ENCODE measurements at places on chromosomes 4 and X. TPM values are rescaled to one million over a fixed set of nuclear protein-coding genes. Genes with fewer than 3 reads are reported as not detected.
A peak's percentile ranks its signal among the peaks of the same experiment; 100 is the strongest.

Gene ZDHHC9
- 44.1 TPM for total RNA-seq

Gene SLIT2
- 8.1 TPM for total RNA-seq

Gene TMSB15A
- 21.5 TPM for total RNA-seq

Gene HS3ST1
- total RNA-seq = not detected

Gene TRIM60
- not detected for total RNA-seq

Gene CSAG3
- 2.6 TPM for total RNA-seq

Gene FAM193A
- 8.2 TPM for total RNA-seq

Gene PIR
- total RNA-seq = 25.4 TPM

Gene ZXDB
- 9.1 TPM for total RNA-seq

Gene CD38
- total RNA-seq = 0.44 TPM

Gene PFKFB1
- total RNA-seq = not detected

Gene RHOXF2B
- not detected for total RNA-seq

Gene ZNF141
- total RNA-seq = 6.6 TPM

Gene GPC4
- 17.7 TPM for total RNA-seq

DNA sequence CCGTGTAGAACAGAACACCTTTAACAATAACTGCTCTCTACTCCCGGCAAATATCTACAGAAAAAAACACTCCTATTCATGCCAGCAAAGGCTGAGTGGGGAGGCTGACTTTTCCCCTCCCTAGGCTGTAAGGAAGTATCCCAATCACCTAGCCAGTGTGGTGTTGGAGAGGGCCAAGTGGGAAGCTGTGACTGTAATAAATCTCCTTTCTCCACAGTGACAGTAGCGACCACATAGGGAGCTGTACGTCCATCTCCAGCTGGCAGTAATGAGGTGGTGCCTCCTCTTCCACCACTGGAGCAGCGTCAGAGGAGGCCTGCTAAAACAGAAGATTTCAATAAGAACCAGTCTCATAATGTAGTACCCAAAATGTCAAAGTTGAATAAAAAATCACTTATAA, 47.9 kb upstream of the PLAC1 start:
- DNase-seq = no peak

GRCh38 chrX:152958047-152958446, 35.9 kb downstream of the PNMA5 start:
- DNase-seq = peak; percentile 65

GRCh38 chr4:52107745-52108144, 56.6 kb downstream of the SPATA18 start:
- no peak for DNase-seq

DNA sequence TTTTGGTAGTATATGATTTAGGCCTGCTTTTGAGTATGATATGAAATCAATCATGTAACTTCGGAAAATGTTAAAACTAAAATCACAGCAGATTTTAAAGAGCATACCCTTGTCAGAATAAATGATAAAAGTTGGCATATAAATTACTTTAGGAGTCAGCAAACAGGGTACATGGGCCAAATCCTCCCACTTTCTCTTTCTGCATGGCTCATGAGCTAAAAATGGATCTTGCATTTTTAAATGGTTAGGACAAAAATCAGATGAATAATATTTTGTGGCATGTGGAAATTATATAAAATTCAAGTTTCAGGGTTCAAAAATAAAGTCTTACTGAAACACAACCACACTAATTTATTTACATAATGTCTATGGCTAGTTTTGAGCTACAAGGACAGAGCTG, 214.9 kb downstream of the GASK1B start:
- DNase-seq = peak; percentile 11

- DNase-seq = peak; percentile 29
Measured at GRCh38 chrX:9312922-9313867, 151.7 kb upstream of the TBL1X start.

- DNase-seq = peak; percentile 62
Measured at GRCh38 chr4:1337376-1337831, 9.6 kb upstream of the UVSSA start.

DNA sequence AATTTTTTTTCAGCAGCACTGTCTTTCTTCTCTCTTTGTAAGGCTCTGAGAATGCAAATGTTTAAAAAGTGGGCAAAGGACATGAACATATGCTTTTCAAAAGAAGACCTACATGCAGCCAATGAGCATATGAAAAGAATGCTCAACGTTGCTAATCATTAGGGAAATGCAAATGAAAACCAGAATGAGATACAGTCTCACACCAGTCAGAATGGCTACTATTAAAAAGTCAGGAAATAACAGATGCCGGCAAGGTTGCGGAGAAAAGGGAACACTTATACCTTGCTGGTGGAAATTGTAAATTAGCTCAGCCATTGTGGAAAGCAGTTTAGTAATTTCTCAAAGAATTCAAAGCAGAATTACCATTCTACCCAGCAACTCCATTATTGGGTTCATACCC, 51.6 kb downstream of the BMP15 start:
- no peak for DNase-seq

DNA sequence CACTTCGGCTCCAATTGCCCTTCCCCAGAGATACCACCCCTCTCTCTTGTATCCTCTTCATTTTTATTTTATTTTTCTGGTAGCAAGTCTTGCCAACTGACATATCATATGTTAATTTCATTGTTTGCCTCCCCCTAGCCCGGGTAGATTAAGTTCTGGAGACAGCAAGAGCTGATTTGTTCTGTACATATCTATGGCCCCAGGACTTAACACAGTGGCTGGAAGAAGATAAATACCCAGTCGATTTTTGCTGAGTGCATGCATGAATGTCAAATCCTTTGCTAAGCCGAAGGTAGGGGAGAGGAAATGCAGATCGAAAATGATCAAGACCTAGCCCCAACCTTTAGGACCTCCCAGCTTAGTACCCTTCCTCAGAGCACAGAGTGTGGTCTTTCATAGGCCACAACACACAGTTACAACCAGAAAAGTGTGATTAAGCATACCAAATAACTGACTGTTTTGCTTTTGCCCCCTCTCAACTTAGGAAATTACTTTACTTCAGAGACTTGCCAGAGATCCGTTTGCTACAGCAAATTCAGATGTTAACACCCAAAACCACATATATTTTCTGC, 58.7 kb upstream of the KLF3 start:
- no peak for DNase-seq

- no peak for DNase-seq
Measured at GRCh38 chrX:153931151-153931550, 3.7 kb downstream of the NAA10 start.

- peak; percentile 77 for DNase-seq
Measured at GRCh38 chr4:3257556-3258482, 8.9 kb downstream of the MSANTD1 start.

DNA sequence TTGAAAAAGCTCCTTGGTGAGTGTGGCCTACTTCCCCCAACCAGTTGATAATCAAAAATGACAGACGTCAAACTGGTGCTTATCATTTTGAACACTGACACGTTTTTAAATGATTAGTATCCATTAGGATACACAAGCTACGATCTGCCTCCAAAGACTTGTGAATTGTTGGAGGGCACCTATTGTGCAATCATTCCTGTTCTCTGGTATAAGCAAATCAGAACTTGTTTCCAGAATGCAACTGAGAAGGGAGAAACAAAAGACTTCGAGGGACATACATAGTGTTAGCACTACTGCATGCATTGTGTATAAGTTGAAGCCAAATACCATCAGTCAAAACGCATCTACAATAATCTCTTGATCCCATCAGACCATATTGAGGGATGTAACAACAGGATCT, 11.6 kb downstream of the NPY2R start:
- no peak for DNase-seq

DNA sequence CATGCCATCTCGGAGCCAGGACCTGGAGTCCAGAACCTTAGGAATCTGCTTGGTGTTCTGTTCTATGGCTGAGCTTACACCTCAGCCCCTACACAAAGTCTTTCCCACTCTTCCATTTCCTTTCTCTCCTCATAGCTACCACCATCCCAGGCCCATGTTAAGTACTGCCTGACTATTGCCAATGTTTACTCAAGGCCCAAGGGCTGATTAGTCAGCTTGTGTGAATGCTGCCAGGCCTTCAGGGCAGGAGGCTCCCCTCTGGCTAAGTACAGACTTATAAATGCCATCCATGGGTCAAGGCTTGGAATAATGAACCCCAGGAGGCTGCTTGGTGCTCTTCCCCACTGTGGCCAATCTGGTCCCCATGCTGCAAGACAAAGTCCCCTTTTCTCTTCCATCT, 411.6 kb upstream of the MAGEB18 start:
- DNase-seq = no peak

DNA sequence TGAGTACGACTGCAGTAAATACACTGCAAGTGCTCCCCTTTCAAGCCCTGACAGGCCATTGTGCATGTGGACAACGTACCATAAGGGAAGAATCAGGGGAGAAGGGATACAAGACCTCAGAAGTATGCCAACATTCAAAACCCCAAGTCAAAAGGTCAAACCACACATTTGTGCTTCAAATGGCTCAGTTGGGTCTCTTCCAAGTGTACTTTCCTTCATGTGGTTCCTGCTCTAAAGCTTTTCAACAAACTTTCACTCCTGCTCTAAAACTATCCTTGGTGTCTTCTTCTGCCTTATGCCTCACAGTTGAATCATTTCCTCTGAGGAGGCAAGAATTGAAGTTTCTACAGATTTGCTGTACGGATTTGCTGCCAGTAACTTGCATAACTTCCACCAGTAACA, 305.7 kb upstream of the SLIT2 start:
- peak; percentile 99 for DNase-seq

DNA sequence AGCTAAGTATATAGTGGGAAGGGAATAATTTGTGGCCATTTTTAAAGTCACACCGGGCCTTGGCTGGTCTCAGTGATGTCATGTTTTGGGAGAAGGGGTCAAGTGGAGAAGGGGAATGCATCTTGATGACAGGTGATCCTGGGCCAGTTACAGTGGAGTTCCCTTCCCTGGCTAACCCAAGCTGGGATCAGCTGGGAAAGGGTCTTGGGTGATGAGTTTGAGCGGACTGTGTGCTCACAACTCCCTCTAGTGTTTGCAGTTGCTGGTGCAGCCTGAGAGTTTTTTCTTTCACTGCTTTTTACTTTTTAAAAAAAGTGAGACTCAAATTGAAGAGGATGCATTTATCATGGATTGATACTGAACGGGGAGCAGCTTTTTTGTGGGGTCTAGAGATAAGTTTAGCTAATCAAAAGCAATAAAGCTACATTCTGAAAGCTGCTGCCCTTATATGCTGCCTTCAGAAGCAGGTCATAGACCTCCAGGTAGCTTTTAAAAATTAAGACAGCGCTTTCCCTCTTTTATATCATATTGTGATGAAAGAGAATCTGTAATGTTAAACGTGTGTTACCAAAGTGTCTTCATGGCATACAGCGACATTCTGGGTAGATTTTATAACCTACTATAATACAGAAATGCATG, 164.7 kb downstream of the DCLK2 start:
- DNase-seq = peak; percentile 49

DNA sequence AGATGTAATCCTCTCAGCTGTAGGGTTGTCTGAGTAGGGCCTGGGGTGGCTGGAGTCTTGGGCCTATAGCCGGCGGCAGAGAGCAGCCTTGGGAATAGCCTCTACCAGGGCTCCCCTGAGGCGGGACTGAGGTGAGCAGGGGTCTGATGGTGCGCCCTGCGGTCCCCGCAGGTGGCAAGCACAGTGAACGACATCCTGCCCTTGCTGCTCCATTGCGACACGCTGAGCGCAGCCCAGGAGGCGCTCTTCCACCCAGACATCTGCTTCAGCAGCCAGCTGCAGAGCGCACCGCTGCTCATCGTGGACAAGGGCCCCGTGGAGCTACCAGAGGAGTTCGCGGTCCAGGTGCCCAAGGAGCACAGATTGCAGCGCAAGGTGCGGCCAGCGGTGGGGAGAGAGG, 317.0 kb downstream of the ADGRL3 start:
- DNase-seq = no peak

DNA sequence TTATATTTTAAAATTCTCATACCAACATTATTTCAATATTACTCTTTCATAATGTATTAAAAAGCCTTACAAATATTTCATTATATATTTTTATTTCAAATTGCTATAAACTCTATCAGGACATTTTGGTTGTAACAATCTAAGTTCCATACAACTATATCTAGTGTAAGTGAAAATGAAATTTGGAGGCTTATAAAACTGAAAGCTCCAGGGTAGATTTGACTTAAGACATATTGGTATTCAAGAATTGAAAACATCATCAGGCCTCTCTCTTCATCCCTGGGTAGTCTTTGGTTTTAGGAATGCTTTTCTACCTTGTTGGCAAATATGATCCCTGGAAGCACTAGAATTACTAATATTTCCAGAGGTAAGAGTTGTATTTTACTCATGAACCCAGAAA, 342.6 kb downstream of the DTHD1 start:
- DNase-seq = no peak

- no peak for DNase-seq
Measured at GRCh38 chrX:82196866-82197265, 995.0 kb downstream of the SH3BGRL start.

DNA sequence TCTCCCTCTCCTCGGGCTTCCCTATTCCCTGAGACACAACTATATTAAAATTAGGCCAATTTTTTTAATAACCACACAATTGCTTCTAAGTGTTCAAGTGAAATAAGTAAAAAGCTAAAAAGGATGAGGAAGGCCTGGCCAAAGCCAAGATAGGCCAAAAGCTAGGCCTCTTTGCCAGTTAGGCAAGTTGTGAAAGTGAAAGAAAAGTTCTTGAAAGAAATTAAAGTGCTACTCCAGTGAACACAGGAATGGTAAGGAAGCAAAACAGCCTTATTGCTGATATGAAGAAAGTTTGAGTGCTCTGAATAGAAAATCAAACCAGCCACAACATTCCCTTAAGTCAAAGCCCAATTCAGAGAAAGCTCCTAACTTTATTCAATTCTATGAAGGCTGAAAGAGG, 114.2 kb upstream of the FAT4 start:
- peak; percentile 3 for DNase-seq

- DNase-seq = no peak
Measured at GRCh38 chr4:37338972-37339371, 94.4 kb downstream of the NWD2 start.

DNA sequence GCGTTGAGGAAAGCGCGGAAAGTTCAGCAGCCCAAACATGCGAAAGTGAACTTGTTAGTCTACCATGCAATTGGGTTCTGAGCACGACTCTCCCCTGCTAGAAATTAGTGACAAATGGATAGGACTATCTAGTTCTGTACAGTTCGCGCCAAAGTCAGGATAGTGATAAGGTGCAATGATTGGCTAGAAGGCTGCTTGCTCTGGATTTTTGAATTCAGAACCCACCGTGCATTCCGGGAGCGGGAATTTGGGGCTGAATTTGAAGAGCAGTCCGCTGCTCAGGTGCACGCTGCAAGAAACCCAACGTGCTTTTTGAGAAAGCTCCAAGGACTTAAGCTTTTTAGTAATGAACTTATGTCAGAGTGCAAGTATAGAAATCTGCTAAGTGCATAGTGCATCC, 732 bp upstream of the ESX1 start:
- no peak for DNase-seq

- DNase-seq = no peak
Measured at GRCh38 chr4:71663780-71664179, 120.1 kb downstream of the GC start.

GRCh38 chrX:66042307-66043077, 2.6 kb upstream of the VSIG4 start:
- DNase-seq = no peak

GRCh38 chr4:55561889-55562288, 15.2 kb upstream of the CLOCK start:
- DNase-seq = no peak

Data from M059J (cell line).